Activated naive CD8-positive, alpha-beta T cell treated with anti-CD3 and anti-CD28 coated beads, Interleukin-2, amount 50 U/mL, for 16 hours (primary cell): ENCODE measurements at places on chromosomes 12 and 14.

DNA sequence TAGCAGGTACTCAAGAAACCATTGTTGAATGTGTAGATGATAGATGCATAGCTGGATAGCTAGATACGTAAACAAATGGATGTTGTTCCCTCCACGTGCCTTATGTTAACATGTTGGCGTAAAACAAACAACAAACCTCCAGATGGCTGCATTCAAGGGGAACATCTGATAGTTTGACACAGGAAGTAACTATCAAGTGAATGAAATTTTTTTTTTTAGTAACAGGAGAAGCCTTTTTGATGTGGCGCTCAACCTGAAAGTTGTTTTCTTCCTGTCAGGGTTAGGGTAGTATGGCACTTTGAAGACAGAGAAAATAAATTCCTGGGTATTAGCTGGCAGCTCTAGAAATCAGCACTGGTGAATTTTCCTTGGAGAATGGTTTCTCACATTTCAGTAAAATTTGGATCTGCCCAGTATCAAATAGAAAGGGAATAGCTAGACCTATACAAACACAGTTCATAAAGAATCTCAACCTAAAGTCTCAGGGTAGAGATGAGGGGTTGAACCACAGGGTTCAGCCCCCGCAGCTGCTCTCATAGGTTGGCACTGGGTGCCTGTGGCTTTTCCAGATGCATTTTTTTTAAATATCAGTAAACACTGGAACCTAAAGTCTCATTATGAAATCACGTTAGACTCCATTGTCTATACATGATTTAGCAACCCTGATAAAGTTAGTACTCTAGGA, 18.8 kb upstream of the RAP1B start:
- no peak for DNase-seq

DNA sequence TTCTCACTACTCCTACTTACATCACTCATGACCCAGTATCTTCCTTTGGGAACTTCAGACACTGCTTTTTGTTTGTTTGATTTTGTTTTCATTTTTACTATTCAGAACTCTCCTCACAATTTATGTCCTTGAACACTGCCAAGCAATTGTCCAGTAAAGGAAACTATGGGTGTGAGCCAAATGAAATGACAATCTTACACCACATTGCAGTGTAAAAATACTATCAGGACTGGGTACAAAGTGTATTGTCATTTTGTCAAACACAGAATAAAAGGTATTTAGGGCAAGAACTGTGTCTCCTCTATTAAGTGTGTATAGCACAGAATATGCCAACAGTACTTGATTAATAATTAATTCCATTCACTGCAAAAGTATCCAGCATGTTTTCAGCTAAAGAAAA, 199.3 kb downstream of the ALG10B start:
- no peak for DNase-seq

GRCh38 chr12:20398686-20399085, 30.3 kb downstream of the PDE3A start:
- no peak for DNase-seq

GRCh38 chr12:70165450-70165849, 77.8 kb upstream of the CNOT2 start:
- DNase-seq, result no peak

GRCh38 chr12:119949145-119949544, 39.9 kb upstream of the BICDL1 start:
- no peak for DNase-seq

GRCh38 chr12:2462087-2462486, 332.7 kb upstream of the FKBP4 start:
- DNase-seq, result no peak

- DNase-seq, result no peak
Observed at GRCh38 chr14:57823015-57823660, 42.8 kb downstream of the SLC35F4 start.

DNA sequence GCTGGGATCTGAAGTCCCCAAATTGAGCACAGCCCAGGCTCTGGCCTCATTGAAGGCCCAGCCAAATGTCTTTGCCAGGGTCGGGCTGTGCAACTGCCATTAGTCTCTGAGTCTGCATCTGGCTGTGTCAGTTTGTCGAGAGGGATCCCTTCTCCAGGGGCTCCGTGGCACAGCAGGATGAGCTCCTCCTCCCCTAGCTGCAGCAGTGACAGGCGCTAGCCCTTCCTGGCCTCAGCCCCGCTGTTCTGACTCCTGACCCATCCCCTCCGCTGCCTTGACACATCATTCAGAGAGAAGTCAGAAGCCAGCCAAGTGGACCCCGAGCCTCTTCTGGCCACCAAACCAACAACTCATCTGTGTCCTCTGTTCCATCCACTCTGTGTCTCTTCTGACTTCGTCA, 188.3 kb downstream of the CALM1 start:
- DNase-seq, result no peak

- DNase-seq, result no peak
Observed at GRCh38 chr14:23300687-23301223, 1.9 kb downstream of the PPP1R3E start.

GRCh38 chr14:34374998-34375740, 86.9 kb downstream of the SPTSSA start:
- DNase-seq, result no peak

GRCh38 chr12:105834496-105834895, 304.3 kb downstream of the NUAK1 start:
- no peak for DNase-seq

- DNase-seq, result no peak
Observed at GRCh38 chr12:100718187-100718586, 76.4 kb upstream of the ANO4 start.

DNA sequence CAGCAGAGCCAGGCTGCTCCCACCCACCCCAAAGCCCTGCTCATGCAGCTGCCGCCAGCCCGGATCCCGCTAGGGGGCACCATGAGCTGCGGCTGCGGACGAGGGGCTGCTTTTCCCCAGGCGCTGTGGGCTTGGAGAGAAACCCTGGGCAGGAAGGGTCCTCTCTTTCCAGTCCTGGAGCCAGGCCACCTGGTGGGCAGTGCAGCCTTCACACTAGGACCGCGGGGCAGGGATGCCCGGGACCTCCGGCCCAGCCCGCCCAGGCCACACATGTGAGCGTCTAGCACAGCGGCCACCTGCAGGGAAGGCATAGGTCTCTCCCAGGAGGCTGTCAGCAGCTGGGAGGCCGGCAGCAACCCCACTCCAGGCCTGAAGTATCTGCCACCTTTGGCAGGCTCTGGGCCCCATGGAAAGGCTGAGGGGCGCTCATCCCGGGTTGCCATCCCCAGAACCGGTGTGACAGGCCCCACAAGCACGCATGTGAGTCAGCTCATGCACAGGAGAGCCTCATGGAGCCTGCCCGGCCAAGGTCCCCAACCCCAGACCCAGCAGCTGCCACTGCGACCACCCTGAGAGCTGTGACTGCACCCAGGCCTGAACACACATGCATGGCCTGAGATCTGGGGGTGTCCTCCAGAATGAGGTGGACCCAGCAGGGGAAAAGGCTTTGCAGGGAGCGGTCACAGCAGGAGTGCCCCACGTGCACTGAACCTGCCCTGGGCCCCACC, 280.0 kb upstream of the RTL1 start:
- no peak for DNase-seq
